ENCODE measurements at places on chromosomes 4 and X. TPM values are rescaled to one million over a fixed set of nuclear protein-coding genes. Genes with fewer than 3 reads are reported as not detected.

DNA sequence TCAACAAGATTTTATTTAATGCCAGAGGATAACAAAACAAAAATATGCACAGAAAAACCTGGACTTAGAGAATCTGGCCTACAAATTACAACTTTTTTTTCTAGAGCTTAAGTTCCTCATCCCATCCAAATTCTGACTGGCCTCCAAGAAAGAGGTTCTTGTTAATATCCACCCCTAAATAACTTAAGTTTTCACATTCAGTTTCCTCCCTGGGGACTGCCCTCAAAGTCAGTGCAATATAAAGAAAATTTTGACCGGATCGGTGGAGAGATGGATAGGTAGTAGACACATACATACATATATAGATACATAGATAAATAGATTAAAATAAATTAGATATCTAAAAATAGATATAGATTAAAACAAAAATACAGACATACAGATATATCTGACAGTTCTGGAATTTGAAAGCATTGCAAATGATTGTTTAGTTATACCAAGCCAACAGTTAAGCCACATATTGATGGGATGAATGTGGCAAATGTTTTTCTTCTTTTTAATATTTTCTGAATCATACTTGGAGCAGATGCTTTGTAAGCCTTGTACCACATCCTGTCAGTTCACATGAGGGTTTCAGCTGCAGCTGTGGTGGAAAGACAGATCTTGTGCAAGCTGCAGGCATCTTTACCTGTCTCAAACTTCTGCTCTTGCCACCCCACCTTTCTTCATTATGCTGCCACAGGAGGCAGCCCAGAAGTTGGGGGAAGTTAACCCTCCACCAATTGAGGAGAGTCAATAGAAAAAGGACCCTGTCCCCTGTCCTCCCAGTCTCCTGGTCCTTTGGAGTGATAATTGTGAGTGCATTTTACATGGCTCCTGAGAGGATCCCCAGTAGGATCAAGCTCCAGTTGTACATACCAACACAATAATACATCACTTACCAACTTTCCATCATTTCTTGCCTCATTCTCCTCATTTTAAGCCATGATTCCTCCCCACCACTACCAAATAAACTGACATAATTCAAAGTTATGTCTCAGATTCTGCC is 58.5 kb upstream of the PRDM8 start:
- DNase-seq: peak; percentile 37

DNA sequence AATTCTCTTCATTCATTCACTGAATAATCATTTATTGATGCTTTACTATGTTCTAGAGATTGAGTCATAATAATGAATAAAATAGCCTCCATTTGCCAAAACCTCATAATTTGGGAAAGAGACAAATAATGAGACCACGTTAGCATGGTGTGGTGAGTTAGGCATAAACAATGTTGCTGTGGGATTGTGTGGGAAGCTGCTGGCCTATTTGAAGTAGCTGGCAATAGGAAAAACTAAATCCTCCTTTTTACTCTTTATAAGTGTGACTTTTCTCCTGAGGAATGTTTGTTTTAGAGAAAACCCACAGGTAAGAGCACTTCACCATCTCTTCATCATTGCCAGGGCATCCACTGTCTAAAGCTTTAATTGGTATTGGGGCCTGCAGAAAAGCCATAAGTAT is 95.3 kb downstream of the AREG start:
- DNase-seq: peak; percentile 2

GRCh38 chr4:71156616-71157015 is 163.2 kb downstream of the DCK start:
- no peak for DNase-seq

GRCh38 chr4:74534936-74535335 is 90.0 kb downstream of the AREG start:
- DNase-seq: no peak

- no peak for DNase-seq
Observed at GRCh38 chr4:2186133-2186864, 55.6 kb downstream of the HAUS3 start.

DNA sequence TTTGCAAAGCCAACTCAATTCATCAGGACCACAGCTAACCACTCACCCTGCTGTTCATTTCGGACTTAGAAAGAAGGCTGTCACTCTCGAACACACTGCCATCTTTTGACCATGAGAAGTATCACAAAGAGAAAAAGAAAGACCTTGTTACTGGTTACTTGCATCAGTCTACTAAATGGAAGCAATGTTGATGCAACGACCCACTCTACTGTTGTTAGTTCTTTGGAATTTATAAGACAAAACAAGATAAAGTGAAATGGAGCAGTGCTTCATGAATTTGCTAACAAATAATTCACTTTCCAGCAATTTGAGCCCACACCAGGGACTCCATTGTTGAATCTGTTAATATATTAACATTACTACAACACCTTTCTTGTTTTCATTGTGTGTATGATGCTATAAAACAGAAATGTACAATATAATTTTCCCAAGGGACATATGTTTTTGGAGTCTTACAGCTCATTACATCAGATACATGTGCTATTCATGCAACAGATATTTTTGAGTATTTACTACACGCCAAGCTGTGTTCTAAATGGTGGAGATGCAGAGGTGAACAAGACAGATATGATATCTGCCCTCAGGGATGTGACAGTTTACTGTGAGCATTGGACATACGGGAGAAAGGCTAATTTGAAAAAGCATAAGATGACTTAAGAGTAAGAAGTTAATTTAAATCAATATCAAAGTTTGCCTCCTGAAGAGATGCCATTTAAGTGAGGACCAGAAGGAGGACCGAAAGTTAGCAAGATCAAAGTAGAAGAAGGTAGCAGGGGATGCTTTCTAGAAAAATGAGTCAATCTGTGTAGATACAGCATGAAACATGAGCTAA is 87.2 kb downstream of the AREG start:
- peak; percentile 3 for DNase-seq

- DNase-seq: no peak
Observed at GRCh38 chrX:101745046-101745445, 85.4 kb upstream of the ARMCX2 start.

- DNase-seq: peak; percentile 8
Observed at GRCh38 chr4:39814403-39815185, 116.7 kb downstream of the UBE2K start.

DNA sequence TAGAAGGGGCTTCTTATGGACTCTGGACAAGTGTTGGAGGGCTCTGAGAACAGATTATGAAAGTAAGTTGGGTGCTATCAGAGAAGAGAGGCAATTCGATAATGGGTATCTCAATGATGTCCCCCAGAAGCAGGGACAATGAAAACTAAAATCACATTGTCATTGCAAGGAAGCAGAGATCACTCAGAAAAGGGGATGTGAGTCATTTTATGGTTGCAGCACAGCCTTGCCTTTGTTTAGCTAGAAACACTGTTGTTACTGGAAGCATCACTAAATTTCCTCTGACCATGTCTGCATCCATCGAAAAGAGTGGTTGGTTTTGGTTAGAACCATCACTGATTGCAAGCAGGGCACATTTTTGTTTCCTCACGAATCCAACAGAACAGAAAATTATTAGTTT is 246.8 kb upstream of the NWD2 start:
- DNase-seq: no peak

MAGEB2 gene
- total RNA-seq: not detected

Measured in MG63 (cell line).